ENCODE measurements at places on chromosomes 7 and 10.

DNA sequence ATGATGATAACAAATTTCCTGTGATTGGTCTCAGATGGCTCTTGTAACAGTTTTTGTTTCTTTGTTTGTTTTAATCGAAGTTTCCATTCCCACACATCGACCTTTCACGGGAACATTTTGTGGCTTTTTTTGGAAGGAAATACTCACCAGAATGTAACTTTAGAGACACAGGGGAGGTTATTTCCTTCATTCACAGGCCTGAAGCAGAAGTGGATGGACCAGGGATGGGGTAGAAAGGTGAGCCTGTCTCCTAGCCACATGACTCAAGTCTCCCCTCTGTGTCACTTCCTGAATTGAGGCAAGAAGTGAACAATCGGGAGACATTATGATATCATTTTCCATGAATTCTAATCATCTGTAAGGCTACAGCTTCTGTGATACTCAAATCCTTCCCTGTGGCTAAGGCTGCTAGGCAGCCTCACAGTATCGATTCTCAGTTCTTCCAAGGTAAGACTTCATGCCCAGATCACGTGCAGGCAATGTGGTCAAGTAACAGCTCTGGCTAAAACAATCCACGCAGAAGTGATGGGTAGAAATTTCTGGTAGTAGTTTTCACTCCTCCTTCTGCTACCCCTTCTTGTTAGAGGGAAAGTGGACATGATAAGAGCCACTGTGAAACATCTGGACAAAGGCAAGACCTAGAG is 203.9 kb upstream of the NEBL start:
- no peak for DNase-seq

DNA sequence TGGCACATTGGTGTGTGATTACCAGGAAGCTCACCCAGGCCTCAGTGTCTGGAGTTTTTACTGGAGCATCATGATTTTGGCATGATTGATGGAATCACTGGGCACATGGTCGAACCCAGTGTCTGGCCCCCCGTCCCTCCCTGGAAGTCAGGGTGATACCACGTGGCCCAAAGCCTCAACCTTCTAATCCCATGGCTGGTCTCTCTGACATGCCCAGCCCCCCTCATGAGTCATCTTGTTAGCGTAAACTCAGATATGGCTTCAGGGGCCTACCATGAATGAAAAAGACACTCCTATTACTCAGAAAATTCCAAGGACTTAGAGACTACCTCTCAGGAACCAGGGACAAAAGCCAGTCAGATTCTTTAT is 109.3 kb downstream of the GRK5 start:
- DNase-seq = no peak

- no peak for DNase-seq
Measured at GRCh38 chr7:55469271-55469681, 103.0 kb downstream of the VOPP1 start.

GRCh38 chr7:32501522-32501921 is 6.2 kb downstream of the AVL9 start:
- no peak for DNase-seq

- no peak for DNase-seq
Measured at GRCh38 chr7:108189733-108190388, 59.7 kb upstream of the LAMB4 start.

DNA sequence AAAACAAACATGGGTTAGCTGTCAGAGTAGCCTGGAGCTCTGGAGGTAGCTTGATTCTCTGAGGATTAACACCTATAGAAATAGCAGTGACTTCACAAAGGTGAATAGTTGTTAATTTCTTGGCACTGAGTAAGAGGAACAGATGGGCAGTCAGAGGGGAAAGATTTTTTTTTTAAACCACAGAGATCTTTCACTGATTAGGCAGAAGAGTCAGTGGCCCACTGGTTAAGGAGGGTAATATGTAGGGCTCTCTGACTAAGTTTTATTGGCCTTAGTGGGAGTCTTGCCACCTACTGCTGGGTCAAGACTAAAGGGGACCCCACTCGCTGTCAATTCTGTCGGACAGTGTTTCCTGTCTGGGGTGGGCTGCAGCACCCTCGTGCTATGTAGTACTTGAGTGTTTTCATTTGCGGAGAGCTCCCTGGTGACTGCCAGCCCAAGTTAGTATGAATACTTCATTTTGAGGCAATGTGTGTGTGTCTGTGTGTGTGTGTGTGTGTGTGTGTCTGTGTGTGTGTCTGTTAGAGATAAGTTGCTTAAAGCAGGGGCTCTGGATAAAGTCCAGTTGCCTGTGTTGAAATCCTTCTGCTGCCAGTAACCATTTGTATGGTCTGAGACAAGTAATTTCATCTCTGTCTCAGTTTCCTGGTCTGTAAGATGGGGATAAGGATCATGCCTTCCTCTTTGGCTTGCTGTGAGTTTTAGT is 145.2 kb downstream of the ARID5B start:
- no peak for DNase-seq

- peak; percentile 12 for DNase-seq
Measured at GRCh38 chr10:78455811-78456210, 422.1 kb downstream of the RPS24 start.

DNA sequence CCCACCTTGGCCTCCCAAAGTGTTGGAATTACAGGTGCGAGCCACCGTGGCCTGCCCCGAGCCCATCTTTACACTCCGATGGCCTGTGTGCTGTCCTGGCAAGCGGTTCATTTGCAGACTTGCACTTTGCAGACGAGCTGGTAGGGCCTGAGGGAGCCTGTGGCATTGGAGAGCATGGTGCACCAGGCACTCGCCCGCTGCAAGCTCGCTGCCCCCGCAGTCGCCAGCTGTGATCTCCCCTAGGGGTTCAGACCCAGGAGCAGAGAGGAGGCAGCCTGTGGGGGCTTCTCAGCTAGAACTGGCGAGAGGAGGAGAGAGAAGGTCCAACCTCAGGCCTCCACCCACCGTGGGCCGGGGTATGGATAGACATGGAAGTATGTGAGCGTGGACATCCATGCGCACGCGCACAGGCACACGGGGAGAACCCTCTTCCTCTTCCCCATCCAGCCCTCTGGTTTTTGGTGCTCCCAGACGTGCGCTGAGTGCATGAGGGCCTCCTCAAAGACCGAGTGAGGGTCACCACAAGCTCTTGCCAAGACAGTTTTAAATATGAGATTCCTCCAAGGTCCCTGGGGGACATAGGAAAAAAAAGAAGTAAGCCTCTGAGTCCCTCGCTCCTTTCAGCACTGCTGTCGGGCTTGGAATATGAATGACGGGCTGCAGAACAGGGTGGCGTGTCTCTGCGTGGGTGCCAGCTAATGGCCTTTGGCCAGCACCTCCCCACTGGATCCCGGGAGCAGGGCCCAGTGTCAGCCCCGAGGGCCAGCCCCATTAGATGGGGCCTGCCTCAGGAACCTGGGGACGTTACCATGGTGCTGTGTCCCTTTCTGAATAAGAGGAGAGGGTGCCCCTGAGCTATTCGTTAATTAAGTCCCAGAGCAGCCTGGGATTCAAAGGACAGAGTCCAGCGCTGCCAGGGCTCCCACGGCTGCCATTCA is 15.1 kb upstream of the TTYH3 start:
- DNase-seq = no peak
